Spinal cord (tissue), 10 donors: ENCODE measurements at places on chromosomes 2 and 18. TPM values are rescaled to one million over a fixed set of nuclear protein-coding genes. Genes with fewer than 3 reads are reported as not detected.
A peak's percentile ranks its signal among the peaks of the same experiment; 100 is the strongest.

GRCh38 chr18:48576457-48576771 is 37.6 kb downstream of the CTIF start:
- peak; percentile 47 for DNase-seq

DNA sequence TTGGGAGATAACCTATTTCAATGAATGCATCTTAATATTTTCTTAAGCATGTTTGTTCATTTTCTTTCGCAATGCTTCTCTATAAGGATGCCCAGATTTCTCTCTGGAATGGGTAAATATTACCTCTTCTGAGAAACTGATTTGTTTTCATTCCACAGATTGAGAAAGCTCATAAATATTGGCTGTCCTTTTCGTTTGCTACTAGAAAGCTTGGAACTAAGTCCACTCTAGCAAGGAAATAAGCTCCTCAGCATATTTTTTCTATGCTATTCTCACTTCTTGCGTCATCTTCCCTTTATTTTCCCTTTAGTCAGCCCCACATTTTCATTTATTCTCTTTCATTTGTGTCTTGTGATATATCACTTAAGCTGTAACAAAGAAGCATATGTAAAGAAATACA is 76.3 kb downstream of the ANTXR1 start:
- DNase-seq = no peak

UPP2 gene
- 1.4 TPM for total RNA-seq

- no peak for DNase-seq
These were observed 6.8 kb downstream of the RAB12 start for GRCh38 chr18:8616028-8616401.

GRCh38 chr2:174025271-174026121 is 60.3 kb upstream of the SP3 start:
- DNase-seq = no peak

- DNase-seq = no peak
These were observed 77.5 kb upstream of the ZFP36L2 start for GRCh38 chr2:43303889-43304288.

GRCh38 chr2:229088517-229088913 is 182.6 kb downstream of the PID1 start:
- DNase-seq = peak; percentile 47

C2orf81 gene
- total RNA-seq = 1.2 TPM
